Aorta (tissue), 5 donors: ENCODE measurements at places on chromosomes 6 and 20.

DNA sequence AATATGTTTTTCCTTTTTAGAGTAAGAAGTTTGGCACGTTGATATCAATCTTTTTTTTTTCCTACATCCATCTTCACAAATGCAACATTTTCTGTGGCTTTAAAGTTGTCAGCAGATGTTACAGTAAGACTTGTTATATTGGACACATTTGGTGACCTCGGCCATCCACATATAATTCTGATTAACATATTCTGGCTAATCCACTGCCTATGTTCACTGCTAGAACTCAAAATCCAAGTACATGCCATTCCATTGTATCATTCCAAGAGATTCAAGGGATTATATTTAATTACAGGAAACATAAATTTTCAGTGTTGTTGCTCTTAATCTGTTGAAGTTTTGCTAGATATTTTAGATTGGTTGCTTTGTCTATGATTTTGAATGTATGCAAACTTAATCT, 367.6 kb downstream of the TENT5A start:
- no peak for DNase-seq

DNA sequence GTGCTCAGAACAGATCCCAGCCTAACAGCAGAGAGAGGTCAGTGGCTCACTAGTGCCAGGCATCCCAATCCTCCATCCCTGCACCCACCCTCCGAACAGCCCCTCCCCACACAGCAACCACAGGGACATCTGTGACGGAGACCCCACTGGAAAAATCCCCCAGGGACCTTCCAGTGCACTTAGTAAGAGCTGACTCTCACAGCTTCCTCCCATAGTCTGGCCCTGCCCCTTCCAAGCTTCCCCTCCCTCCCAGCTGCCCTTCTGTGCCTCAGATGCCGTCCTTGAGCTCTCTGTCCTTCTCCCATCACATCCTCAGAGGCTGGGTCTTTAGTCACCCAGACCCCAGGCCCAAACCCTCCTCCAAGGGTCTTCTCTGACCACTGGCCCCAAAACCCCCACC, 9.7 kb upstream of the THBS2 start:
- DNase-seq, result peak; percentile 33

- DNase-seq, result no peak
Measured at GRCh38 chr20:3161316-3162079, 1.8 kb upstream of the FASTKD5 start.

- DNase-seq, result no peak
Measured at GRCh38 chr6:3239110-3239830, 11.8 kb upstream of the TUBB2B start.

DNA sequence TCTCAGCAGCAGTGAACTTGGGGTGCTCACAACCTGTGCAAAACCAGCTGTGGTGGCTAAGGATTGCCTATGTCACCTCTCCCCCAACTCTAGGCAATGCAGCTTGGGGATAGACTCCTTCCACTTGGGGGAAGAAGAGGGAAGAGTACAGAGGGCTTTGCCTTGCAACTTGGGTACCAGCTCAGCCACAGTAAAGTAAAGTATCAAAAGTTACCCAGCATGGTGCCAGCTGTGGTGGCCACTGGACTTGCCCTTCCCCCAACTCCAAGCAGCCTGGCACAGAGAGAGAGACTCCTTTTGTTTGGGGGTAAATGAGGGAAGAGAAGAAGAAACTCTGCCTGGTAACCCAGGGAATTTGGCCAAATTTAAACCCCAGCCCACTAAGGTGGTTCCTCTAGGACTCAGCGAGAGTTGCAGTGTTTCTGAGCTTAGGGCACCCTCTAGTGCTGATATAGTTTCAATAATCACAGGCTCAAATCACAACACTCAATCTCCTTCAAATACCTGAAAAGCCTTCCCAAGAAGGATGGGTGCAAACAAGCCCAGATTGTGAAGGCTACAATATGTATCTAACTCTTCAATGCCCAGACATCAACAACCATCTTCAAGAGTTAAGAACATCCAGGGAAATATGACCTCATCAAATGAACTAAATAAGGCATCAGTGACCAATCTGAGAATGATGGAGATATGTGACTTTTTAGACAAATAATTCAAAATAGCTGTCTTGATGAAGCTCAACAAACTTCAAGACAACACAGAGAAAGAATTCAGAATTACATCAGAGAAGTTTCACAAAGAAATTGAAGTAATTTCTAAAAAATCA, 7.6 kb upstream of the DEFB129 start:
- DNase-seq, result no peak

DNA sequence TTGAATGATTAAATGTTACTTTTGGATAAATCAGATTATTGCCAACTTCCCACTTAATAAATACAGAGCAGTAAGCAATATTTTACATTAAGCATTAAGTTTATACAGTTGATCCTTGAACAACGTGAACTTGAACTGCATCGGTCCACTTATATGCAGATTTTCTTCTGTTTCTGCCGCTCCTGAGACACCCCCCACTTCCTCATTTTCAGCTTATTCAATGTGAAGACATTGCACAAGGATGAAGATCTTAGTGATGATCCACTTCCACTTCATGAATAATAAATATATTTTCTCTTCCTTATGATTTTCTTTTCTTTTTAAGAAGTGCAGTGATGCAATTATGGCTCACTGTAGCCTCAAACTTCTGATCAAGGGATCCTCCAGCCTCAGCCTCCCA, 167.2 kb downstream of the LINC00237 start:
- no peak for DNase-seq

DNA sequence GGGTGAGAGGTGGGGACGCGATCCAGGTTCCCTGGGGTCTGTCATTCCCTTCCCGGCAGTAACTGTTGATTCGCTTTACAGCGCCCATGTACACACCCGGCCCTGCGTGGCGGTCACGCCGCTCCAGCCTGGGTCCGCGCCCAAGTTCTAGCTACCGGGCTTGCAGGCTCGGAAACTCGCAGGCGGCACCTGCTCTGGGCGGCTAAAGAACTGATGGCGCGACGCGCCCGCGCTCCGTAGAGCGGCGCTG, 1.4 kb upstream of the POU3F2 start:
- peak; percentile 85 for DNase-seq

GRCh38 chr20:59222253-59223181, 58.9 kb downstream of the ZNF831 start:
- peak; percentile 93 for DNase-seq

- DNase-seq, result no peak
Measured at GRCh38 chr6:149934249-149935156, 7.3 kb upstream of the ULBP2 start.

- no peak for DNase-seq
Measured at GRCh38 chr6:11043378-11043960, 636 bp downstream of the ELOVL2 start.
